ENCODE measurements at places on chromosomes 16 and 17.

- no peak for DNase-seq
Measured at GRCh38 chr16:54297154-54297553, 10.6 kb upstream of the IRX3 start.

- DNase-seq, result no peak
Measured at GRCh38 chr17:83053021-83053681, 26.3 kb upstream of the METRNL start.

- no peak for DNase-seq
Measured at GRCh38 chr17:71828182-71828596, 292.6 kb upstream of the SOX9 start.

- no peak for DNase-seq
Measured at GRCh38 chr17:78421084-78421533, 42.7 kb downstream of the PGS1 start.

DNA sequence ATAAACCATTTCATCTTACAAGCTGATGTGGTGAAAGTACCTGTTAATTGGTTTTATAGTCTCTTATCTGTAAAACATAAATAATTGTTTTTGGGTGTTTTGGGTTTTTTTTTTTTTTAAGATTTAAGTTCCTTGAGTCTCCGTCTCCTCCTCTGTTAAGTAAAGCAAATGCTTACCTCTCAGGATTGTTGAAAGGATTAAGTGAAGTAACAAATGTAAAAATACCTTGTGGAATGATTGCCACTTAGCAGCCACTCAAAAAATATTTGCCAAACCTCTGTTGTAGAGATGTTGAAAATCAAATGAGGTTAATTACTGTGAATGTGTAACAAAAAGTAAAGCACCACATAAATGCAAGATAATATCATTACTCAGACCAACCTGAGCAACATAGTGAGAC lies 19.2 kb downstream of the LIMD2 start:
- no peak for DNase-seq

Data from aorta (tissue), 5 donors.